AML-193 (cell line): ENCODE measurements at places on chromosomes 2 and 18.

DNA sequence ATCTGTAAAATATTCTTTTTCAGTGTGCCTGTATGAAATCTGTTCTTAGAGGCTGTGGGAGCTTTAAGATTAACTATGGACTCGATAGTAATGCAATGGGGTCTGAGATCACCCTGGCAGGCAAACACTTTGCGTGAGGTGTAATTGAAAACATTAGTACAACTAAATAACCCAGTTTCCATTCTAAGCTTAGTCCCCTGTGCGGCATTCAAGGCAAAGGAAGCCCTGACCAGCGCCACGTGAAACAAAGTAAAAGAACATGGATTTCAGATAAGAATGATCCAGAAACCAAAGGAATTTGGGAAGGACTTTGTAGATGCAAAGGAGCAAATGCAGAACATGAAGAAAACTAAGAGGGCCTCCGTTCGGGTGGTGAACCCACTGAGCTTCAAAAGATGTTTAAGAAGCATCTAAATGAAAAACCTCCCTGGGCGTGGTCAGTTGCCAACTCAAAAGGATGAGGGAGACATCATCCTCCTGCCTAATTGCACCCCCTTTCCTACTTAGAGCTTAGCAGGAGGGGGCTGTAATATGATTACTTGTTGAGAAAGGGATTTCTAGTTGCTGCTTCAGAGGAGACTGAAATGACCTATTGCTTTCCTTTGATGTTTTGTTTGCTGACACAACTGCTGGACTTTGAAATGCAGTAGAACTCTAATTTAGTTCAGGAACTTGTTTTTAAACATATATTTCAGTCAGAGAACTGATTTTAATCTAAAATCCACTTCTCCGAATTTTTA, 7.9 kb upstream of the CETN1 start:
- DNase-seq, result no peak

GRCh38 chr2:157808421-157808820, 67.7 kb downstream of the ACVR1 start:
- DNase-seq, result no peak

- DNase-seq, result peak; percentile 65
Measured at GRCh38 chr2:71950256-71951082, 197.2 kb downstream of the CYP26B1 start.

DNA sequence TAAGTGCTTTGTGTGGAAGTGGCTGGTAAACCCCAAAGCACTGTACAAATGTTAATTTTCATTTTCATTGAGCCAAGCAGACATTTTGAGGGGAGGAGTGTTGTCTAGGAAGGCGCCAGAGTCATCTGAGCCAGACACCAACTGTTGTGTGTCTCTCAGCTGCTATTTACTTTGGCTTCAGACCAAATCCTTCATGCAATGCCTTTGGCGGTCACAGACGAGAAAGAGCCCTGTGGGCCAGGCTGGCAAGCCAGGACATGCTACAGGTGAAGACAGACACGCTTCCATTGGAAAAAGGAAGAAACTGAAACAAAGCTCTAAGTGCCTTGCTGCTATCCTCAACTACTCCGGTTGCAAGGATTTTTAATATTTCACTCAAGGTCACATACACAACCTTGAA, 115.4 kb upstream of the CDC42EP3 start:
- DNase-seq, result no peak

GRCh38 chr2:219998107-219998506, 370.7 kb downstream of the SLC4A3 start:
- no peak for DNase-seq

DNA sequence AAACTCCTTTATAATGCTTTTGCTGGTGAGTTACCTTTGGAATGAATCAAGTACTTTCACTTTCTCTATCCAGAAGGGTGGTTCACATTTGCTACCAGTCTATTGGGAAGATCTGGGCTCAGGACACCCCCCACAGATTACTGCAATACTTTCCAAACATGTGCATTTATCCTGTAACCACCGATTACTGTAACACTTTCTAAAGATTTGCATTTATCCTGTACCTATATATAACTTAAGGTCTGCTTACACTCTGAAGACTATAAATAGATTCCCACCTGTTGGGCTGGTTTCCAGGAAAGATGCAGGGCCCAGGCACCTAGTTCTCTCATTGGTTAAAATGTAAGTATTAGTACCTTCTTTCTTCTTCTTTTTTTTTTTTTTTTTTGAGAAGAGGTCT, 113.0 kb upstream of the NEDD4L start:
- no peak for DNase-seq

DNA sequence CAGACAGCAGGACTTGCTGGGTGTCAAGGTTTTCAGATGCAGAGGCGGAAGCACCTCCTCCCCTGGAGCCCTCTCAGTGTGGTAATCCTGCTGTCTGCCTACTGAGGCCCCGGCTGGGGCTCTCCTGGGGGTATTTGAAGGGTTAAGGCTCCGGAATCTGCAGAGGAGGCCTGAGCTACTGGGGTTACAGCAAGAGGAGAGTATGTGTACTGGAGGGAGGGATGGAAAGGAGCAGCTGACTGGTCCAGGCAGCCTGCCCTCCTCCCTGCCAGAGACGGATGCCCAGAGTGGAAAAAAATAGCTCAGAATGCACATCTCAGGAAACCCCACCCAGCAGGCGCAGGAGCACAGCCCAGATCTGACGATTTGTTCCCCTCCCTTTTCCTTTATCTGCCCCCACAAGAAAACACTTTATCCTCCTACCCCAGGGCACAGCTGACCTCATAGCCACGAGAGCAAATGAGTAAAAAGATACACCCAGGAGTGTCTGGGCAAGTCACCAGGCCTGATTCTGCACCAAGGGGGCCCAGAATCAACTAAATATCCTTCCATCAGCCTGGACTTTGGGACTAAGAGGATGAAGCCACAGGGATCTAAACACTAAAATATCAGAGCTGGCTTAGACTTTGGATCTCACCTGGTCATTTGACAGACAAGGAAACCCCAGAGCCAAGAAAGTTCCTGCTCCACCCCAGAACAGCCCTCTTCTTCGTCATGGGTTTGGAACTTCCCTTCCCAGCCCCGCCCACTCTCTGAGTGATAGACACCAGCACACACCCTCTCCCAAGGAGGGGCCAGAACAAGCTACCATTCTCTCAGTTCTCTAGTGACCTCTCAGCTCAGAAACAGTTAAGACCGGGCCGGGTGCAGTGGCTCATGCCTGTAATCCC, 5.5 kb downstream of the TMBIM1 start:
- peak; percentile 40 for DNase-seq

GRCh38 chr2:129775952-129776653, 203.4 kb upstream of the RAB6C start:
- DNase-seq, result no peak

DNA sequence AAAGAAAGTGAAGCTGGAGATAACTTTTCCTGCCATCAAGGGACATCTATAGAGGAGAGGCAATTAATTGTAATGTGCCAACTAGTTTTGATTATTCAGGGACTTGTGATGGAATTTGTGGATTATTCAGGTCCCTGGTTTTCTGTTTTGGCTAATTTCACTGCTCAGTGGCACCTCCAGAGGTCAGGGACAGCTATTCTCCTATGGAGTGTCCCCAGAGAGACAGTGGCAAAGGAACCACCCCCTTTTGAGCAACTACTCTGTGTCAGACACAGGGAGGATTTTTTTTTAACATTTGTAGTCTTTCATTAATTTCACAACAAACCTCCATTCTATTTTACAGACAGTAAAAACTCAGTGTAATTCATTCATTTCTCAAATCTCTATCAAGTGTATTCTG, 206.0 kb upstream of the SPRED2 start:
- peak; percentile 15 for DNase-seq

- peak; percentile 14 for DNase-seq
Measured at GRCh38 chr2:239891698-239892097, 133.4 kb downstream of the NDUFA10 start.

DNA sequence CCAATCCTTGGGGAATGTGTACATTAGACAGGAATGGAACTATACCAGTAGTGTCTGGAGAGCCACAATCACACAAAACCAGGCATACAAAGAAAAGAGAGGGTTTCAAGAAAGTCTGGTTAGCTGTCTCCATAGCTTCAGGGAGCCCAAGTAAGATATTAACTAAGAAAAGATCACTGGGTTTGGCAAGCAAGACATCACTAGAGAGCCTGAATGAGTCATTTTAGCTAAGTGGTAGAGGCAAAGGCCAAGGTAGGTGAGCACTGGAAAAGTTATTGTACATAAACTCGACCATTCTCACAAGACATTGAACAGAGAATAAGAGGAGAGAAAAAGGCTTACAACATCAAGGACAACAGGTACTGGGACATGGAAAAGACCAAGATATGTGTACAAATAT, 143.8 kb upstream of the ARL4C start:
- DNase-seq, result no peak

GRCh38 chr2:86645752-86646151, 22.1 kb upstream of the RNF103 start:
- DNase-seq, result no peak

- DNase-seq, result no peak
Measured at GRCh38 chr2:216839688-216840087, 20.2 kb downstream of the TNP1 start.

DNA sequence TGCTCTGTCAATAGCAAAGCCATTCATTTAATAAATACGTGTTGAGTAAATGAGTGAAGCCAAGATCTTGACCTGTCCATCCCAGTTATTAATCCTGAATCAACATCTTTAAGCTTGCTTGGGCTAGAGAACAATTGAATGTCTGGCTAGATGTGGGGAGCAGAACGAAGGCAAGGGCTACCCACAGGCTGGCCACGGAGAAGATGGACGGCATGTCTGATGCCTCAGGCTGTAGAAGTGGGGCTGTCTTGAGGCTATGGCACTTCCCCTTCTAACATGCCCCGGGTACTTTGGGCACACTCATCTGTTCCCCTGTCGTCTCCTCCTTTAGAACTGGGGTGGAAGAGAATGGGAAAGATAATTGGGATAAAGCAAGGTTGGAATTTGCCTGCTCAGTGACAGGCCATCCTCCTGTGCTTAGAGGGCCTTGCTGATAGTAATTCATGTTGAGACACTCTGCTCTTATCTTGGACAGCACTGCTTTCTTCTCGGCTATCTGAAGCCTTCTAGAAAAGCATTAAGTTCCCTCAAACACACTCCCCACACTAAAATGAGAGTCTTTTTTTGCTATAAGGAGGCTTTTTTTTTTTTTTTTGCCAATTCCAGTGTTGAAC, 225.7 kb downstream of the MREG start:
- no peak for DNase-seq

DNA sequence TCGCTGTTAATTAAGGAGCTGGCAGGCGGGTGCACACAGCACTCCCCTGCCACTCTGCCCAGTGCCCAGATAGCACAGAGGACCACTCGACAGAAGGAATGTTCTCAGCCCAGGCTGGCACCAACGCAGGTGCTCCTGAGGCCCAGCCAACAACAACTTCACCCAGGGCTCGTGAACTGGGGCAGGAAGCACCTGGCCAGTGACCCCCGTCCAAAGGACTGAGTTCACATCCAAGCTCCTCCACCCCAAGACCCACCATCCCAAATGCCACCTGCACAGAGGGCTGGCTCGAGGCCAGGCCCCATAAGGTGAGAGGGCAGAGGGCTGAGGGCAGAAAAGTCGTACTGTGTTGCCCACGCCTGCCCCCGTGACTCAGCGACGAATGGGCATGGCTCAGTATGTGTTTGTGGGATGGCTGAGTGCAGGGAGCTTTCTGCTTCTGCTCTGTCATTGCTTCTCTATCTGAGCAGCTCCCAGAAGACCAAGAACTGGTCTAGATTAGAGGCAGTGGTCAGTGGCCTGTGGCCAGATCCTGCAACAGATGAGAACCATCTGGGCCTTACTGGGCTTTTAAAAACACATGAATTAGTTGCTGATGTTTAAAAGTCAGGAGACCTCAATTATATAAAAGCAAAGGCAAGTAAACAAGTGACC, 68.4 kb downstream of the POLR1A start:
- no peak for DNase-seq

- DNase-seq, result no peak
Measured at GRCh38 chr2:233371641-233372040, 17.3 kb downstream of the DGKD start.

DNA sequence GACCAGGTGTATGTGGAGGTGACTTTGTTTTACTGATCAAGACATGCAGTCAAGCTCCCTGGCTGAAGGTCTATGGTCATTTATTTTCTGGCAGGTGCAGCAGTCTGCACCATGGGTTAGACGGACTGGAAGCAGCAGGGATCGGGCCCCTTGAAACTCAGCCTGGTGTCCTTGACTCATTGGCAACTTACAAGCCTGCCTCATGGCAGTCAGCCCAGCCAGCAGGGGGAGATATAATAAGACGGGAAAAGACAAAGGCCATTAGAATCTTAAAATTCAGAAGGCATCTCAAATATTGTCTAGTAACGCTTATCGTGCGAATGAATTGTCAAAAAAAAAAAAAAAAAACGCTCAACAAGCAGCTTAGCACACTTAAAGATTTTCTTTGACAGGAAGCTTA, 308.2 kb downstream of the EN1 start:
- DNase-seq, result no peak

- peak; percentile 75 for DNase-seq
Measured at GRCh38 chr2:230326453-230327417, at the start of gene SP140L. Gene SP140L, plus strand, starts transcription at chr2:230327193. Its CDS starts 77 bp downstream, at chr2:230327270.

- no peak for DNase-seq
Measured at GRCh38 chr2:232240906-232241305, 137.6 kb upstream of the ALPP start.

DNA sequence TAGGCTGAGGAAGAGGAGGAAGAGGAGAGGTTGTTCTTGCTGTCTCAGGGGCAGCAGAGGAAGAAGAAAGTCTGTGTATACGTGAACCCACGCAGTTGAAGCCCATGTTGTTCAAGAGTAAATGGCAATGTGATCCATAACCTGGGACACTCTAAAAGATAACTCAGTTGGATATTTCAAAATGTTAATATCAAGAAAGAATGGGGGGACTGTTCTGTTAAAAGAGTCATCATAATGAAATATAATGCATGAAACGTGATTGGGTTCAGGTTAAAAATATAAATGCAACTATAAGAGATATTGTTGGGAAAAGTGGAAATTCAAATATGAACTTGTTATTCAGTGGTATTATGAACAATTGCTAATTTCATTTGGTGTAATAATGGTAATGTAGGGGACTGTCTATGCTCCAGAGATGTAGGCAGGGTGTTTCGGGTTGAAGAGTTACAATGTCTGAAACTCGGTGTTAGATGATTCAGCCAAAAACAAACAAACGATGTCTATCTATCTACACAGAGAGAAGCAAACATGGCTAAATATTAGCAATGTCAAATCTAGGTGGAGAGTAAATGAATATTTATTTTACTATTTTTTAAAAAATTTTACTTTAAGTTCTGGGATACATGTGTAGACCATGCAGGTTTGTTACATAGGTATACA, 21.1 kb upstream of the POLE4 start:
- no peak for DNase-seq

DNA sequence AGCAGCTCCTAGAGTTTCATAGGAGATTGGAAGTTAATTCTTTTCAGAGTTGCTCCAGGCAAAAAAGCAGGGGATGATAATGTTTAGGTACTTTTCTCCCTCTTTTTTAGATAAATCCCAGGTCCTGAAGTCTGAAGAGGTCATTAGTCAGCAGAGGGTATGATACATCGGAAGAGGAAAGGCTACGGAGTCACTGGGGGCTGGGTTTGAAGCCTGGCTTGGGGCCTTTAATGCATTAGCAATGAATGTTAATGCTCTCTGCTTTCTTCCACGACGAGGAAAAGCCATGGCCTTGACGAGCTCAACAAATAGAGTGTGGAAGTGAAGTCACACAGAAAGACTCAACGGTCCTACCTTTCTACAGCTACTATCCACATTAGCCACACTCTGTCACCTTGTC, 235.1 kb downstream of the NCKAP5 start:
- no peak for DNase-seq
